ENCODE measurements at places on chromosomes 6 and 20. TPM values are rescaled to one million over a fixed set of nuclear protein-coding genes. Genes with fewer than 3 reads are reported as not detected.

DNA sequence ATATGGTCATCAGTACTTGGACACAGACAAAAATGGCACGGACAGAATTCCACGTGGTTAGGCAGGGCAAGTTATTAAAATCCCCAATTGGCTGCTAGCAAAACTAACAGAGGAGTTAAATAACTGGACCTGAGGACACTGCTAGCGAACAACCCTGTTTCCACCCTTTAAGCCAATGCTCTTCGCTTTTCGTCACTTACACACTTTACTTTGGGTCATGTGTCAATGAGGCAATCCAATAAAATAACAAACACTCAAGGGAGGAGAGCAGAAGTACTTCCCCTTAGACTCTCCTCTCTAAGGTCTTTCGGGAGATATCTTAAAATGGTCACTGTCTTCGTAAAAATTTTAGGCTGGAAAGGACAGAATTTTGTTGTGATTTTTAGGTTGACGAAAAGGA is 68.6 kb downstream of the LCA5 start:
- H3K4me3 ChIP-seq: no peak overlapping the region
- H3K4me1 ChIP-seq: no peaks in the 10 kb centered on the region
- DNase-seq: no peak
- no peaks in the 10 kb centered on the region for H3K27me3 ChIP-seq

GRCh38 chr6:121351916-121352315 is 17.6 kb upstream of the TBC1D32 start:
- no peaks in the 10 kb centered on the region for H3K4me1 ChIP-seq
- H3K27me3 ChIP-seq: no peaks in the 10 kb centered on the region
- DNase-seq: no peak
- H3K36me3 ChIP-seq: no peaks in the 10 kb centered on the region

- no peaks in the 10 kb centered on the region for H3K4me1 ChIP-seq
- no peak overlapping the region for H3K4me3 ChIP-seq
Observed at GRCh38 chr6:52704060-52704459, 33.1 kb downstream of the TMEM14A start.

DNA sequence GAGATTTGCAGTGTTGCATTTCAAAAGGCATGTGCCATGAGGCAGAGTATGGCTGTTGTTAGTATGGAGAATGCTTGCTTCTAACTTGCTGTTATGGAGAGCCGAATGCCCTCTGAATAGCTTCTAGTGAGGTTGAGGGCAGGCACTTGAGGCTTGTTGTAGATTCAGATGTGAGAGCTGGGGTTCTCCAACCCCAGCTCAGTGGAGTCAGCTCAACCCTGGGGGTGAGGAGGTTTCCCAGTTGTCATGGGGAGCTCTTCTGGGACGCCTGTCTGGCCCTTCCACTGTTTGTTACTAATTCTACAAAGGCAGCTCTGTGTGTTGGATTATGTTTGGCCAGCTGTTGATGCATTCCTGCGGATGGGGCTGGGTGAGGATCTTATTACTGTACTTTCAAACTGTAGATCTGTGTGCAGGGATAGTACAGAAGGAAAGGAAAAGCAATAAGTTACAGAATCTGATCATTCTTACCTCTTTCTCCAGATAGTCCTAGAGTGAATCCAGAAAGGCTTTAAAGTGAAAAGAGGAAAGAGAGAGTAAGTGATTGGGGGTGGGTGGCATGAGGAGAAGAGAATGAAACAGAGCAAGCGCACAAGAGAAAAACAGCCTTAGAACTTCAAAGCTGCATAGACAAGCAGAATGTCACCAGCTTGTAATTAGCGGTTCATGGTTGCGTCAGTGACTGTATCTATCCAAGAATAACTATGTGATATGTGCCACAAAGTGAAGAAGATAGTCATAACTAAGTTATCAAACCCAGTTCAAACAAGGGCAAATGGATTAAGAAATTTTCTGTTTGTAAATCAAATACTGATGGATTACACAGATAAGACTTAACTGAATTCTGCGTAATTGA is 148.7 kb downstream of the PRL start:
- H3K27ac ChIP-seq: peak overlapping the region; percentile 47
- no peaks in the 10 kb centered on the region for H3K36me3 ChIP-seq
- no peaks in the 10 kb centered on the region for H3K27me3 ChIP-seq
- H3K4me3 ChIP-seq: peak overlapping the region; percentile 27
- DNase-seq: peak; percentile 93

TREM2 gene
- under 0.01 TPM for total RNA-seq

DNA sequence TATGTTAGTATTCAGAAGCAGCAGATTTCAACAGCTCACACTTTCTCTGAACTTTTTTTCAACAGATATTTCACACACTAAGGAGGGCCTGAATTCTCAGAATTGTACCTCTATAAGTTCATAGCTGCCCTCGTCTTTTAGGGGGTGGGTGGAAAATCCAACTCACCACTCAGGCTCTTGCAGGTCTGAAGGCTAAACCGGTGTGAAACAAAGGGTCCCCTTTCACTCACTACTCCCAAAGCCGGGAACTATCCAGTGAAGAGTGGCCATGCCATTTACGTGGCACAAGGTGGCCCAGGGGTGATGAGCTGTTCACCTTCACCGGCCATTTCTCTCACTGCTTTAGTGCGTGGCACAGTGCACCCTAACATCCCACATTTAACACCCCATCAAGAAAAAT is 24.2 kb downstream of the TBC1D7 start:
- H3K4me3 ChIP-seq: no peak overlapping the region
- peaks cover 21% of the 10 kb centered on the region for H3K4me1 ChIP-seq
- no peaks in the 10 kb centered on the region for H3K27me3 ChIP-seq
- H3K27ac ChIP-seq: peak overlapping the region; percentile 92

GRCh38 chr6:6796818-6797217 is 208.3 kb downstream of the LY86 start:
- H3K4me3 ChIP-seq: no peak overlapping the region
- no peak overlapping the region for H3K27ac ChIP-seq
- H3K4me1 ChIP-seq: no peaks in the 10 kb centered on the region
- H3K36me3 ChIP-seq: no peaks in the 10 kb centered on the region
- no peak for DNase-seq
- H3K27me3 ChIP-seq: no peaks in the 10 kb centered on the region

- H3K36me3 ChIP-seq: no peaks in the 10 kb centered on the region
- H3K27me3 ChIP-seq: no peaks in the 10 kb centered on the region
- no peak overlapping the region for H3K27ac ChIP-seq
- no peak overlapping the region for H3K4me3 ChIP-seq
- no peaks in the 10 kb centered on the region for H3K4me1 ChIP-seq
- DNase-seq: no peak
Observed at GRCh38 chr20:57220337-57221145, 45.9 kb downstream of the BMP7 start.

SLC17A3 gene
- not detected for total RNA-seq

BTN2A1 gene
- total RNA-seq: 14.9 TPM

GRCh38 chr6:151524059-151524458 is 30.2 kb downstream of the CCDC170 start:
- H3K4me3 ChIP-seq: no peak overlapping the region
- no peaks in the 10 kb centered on the region for H3K36me3 ChIP-seq
- no peaks in the 10 kb centered on the region for H3K4me1 ChIP-seq
- no peaks in the 10 kb centered on the region for H3K27me3 ChIP-seq
- no peak overlapping the region for H3K27ac ChIP-seq
- DNase-seq: peak; percentile 14

BMP2 gene
- 15.9 TPM for total RNA-seq

PAX1 gene
- not detected for total RNA-seq

LBP gene
- total RNA-seq: under 0.01 TPM

- no peaks in the 10 kb centered on the region for H3K27me3 ChIP-seq
- peak; percentile 57 for DNase-seq
- H3K4me3 ChIP-seq: no peak overlapping the region
- H3K4me1 ChIP-seq: peaks cover 11% of the 10 kb centered on the region
Observed at GRCh38 chr20:50169329-50169823, 15.9 kb upstream of the PEDS1 start.

DNA sequence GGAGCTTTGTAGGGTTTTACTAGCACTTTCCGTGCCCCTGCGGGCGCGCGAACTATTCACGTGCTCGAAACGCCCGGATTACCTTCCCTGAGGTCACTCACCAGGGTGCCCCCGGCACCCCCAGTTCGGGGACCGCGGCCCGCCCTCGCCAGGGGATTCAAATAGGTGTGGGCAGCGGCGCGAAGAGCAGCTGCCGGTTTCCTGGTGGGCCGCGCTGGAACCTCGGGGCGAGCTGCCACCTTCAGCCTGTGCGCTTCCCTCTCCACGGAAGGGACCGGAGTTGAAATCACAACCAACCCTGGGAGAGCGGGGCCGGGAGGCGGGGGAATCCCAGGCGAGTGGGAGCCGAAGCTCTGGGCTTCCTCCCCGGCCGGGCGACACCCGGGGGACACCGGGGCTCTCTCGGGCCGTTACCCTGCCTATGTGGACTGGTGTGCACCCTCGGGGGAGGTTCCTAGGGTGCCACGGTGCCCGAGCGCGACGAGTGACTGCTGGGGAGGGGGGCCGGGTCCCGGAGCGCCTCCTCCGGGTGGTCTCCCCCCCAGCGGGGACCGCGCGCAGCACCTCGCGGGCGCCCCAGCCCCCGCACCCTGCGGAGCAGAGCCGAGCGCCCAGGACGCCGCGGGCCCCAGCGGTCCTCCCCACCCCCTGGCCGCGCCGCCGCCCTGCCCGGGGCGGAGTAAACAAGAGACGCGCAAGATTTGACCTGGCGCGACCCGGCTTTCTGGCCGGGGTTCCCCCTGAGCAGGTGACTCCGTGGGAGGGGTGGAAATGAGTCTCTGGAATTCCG is 2.1 kb upstream of the HIVEP2 start:
- DNase-seq: peak; percentile 78
- H3K27ac ChIP-seq: peak overlapping the region; percentile 97
- no peaks in the 10 kb centered on the region for H3K36me3 ChIP-seq

- DNase-seq: no peak
- no peaks in the 10 kb centered on the region for H3K4me1 ChIP-seq
- H3K27ac ChIP-seq: no peak overlapping the region
- no peak overlapping the region for H3K4me3 ChIP-seq
Observed at GRCh38 chr6:125558907-125559306, 190.5 kb upstream of the HEY2 start.

- no peak for DNase-seq
- H3K4me3 ChIP-seq: no peak overlapping the region
- no peaks in the 10 kb centered on the region for H3K27me3 ChIP-seq
- H3K4me1 ChIP-seq: no peaks in the 10 kb centered on the region
- H3K36me3 ChIP-seq: no peaks in the 10 kb centered on the region
- H3K27ac ChIP-seq: no peak overlapping the region
Observed at GRCh38 chr6:55901765-55902270, 26.4 kb upstream of the BMP5 start.

GRCh38 chr6:168132531-168133167 is 53.6 kb upstream of the FRMD1 start:
- H3K27ac ChIP-seq: peak overlapping the region; percentile 67
- H3K4me1 ChIP-seq: peaks cover 2% of the 10 kb centered on the region
- H3K36me3 ChIP-seq: no peaks in the 10 kb centered on the region

DNA sequence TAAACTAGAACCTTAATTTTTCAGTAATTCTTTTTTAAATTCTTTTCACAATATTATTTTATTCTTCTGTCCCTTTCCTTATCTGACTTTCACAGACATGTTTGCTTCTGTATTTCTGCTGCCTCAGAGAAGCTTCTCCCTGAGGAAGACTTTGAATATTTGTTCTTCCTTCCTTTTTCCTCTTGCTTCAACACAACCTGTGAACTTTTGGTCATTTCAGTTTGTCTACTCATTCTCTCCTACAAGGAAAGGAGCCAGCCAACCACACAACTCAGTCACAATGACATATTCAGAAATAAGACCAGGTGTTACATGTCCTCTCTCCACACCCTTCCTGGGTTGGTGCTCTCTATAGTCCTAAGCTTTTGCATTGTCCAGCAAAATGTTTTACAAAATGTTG is 310.4 kb downstream of the TFAP2B start:
- no peak overlapping the region for H3K4me3 ChIP-seq
- no peaks in the 10 kb centered on the region for H3K27me3 ChIP-seq
- H3K36me3 ChIP-seq: no peaks in the 10 kb centered on the region
- H3K27ac ChIP-seq: no peak overlapping the region
- DNase-seq: no peak

DNA sequence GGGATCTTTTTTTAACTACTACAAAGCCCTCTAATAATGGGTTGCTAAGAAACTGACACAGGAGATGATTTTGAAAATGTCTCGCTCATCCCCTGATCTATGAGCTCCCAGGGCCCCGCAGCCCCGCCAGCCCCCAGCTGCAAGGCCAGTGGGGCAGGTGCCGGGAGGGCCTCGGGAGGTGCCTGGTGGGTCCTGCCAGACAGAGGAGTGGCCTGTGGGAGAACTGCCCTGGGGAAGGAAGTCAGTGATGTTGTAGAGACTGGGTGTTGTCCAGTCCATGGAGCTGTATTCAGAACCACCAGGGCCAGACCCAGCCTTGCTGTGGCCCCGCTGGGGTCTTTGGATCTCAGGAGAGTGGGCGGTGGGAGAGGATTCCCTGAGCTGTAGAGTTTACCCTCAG is 258.7 kb downstream of the TAF4 start:
- peaks cover 23% of the 10 kb centered on the region for H3K27me3 ChIP-seq
- no peak for DNase-seq
- H3K36me3 ChIP-seq: no peaks in the 10 kb centered on the region
- H3K27ac ChIP-seq: no peak overlapping the region
- no peaks in the 10 kb centered on the region for H3K4me1 ChIP-seq
- H3K4me3 ChIP-seq: no peak overlapping the region

GRCh38 chr6:154502553-154502952 is 7.9 kb downstream of the CNKSR3 start:
- no peak overlapping the region for H3K4me3 ChIP-seq
- H3K4me1 ChIP-seq: no peaks in the 10 kb centered on the region
- no peak for DNase-seq
- H3K36me3 ChIP-seq: peaks cover 4% of the 10 kb centered on the region

GRCh38 chr6:149026530-149026942 is 279.7 kb downstream of the UST start:
- DNase-seq: peak; percentile 97
- no peak overlapping the region for H3K4me3 ChIP-seq
- H3K36me3 ChIP-seq: no peaks in the 10 kb centered on the region
- no peaks in the 10 kb centered on the region for H3K27me3 ChIP-seq
